ENCODE measurements at places on chromosomes 16 and 17.

- DNase-seq: no peak
Observed at GRCh38 chr17:77167472-77168306, 26.9 kb downstream of the SEC14L1 start.

DNA sequence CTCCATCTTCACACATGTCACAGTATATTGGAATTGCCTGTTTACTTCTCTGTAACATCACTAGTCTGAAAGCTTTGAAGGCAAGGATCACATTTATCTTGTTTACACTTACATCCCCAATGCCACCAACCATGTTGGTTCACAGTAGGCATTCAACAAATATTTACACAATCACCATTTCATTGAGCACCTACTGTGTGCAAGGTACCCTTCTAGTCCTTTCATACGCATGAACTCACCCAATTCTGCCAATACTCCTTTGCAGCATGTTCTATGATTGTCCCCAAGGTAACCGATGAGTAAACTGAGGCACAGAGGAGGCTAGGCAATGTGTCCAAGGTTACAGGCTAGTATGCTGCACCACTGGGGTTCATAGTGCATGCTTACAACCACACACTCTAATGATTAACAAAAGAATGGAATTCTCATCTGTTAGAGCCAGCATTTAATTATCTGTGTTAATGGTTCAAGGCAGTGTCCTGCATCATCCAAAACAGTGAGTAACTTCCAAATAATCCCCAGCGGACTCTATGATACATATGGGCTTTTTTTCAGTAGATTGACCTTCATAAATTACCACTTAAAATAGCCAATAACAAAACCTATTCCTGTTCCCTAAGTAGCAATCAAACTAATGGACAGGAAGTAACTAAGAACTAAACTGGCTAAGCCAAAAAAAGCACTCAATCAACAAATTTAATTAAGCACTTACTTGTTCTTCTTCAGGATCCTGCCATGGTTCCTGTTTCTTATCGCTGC, 364.5 kb upstream of the XYLT1 start:
- peak; percentile 56 for DNase-seq

GRCh38 chr16:27676839-27677238, 126.9 kb downstream of the KATNIP start:
- DNase-seq: peak; percentile 37

GRCh38 chr17:18025241-18025944, 13.6 kb downstream of the ATPAF2 start:
- DNase-seq: peak; percentile 17

GRCh38 chr16:86576591-86577313, 1.6 kb upstream of the FOXL1 start:
- DNase-seq: no peak

DNA sequence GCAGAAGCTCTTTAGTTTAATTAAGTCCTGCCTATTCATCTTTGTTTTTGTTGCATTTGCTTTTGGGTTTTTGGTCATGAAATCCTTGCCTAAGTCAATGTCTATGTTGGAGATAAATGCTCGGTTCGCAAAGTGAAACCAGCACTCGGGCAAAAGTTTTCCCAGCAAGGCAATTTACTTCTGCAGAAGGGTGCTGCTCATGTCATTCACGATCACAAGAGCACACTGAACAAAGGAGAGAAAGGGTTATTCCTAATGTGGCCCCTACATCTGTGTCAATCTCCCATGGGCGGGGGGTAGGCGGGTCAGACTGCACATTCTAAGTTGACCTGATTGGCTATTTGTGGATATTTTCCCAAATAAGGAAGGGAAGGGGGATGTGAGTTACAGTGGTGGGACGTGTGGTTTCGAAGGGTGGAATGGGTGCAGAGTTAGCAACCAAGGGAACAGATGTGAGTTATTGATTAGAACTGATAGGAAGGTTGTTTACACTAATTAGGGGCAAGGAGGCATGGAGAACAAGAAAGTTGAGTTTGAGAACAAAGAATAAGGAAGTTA, 23.0 kb downstream of the ATF7IP2 start:
- no peak for DNase-seq

DNA sequence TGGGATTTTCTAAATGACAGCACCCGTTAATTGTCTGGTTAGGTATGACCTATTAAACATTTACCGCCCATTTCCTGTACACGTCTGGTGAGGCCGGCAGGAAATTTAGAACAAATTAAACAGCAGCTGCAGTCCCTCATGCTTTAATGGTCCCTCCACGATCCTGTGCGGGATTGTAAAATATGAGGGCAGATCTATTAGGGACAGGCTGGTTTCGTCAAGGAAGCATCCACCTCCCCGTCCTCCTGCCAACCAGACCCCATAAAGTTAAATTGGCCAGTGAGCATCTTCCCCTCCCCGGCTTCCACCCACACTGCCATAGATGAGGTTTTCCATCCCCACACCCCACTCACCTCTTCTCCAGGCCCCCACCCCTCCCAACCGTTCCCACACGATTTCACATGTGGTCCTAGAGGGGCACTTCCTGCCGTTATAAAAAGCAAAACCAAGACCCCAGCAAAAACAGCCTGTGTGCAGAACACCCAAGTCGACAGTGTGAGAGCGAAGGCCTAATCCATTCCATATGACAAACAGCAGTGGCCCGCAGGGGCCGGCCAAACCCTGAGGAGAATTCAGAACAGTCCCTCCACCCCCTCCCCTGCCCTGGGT, 331.9 kb downstream of the FOXL1 start:
- peak; percentile 42 for DNase-seq

DNA sequence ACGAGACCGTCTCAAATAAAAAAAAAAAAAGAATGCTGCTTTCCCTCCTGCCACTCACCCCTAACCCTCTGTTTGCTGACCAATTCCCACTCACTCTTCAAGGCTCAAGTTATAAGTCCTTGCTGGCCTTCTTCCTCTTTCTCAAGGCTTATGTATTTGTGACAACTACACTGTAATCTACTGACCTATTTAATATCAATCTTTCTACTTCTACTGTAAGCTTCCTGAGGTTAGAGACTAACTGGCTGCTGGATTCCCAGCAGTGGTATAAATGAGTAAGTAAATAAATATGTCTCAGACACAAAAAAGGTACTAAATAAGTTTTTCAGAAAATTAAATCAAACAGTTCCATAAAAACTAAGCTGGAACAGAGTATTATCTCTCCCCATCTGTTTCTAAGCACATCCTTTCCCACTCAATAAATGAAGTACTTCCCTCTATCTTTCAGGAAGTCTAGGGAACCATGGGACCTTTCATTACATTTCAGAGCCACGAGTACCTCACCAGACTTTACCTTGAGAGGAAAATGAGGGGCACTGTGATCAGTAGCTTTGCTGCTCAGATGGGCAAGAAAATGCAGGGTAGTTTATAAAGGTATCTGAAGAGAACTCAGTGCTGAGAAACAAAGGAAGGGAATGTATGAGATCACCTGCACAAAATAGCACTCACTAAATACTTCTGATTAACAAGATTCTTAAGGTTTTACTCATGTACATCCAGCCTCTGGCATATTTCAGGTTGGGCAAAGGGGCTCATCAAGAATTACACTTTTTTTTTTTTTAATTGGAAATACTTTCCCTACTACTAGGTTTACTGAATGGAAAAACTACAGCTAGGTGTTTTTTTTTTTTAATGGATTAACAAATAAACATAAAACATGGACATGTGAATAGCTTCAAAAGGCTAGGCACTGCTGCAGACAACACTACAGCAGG, 10.8 kb downstream of the SSH2 start:
- peak; percentile 61 for DNase-seq

DNA sequence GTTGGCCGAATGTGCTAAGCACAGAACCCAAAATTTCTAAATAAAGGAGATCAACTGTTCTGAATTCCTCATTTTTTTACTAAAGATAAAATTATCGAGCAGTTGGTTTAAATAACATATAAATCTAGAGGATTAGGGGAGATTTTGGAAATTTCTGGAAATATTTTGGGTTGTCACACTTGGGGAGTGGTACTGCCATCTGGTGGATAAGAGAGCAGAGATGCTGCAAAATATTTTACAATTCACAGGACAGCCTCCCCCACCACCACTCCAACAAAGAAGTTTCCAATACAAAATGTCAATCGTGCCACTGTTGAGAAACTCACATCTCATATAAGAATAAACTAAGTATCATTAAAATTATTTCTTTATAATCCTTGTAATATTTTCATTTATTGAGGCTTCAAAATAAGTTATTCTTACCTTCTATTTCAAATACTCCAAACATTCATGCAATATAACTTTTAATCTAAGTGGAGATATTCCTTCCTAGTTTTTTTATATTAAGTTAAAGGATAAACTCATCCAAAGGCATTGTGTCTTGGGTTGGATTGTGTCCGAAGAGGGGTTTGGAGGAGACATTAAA, 17.0 kb upstream of the ABCA8 start:
- DNase-seq: peak; percentile 31

DNA sequence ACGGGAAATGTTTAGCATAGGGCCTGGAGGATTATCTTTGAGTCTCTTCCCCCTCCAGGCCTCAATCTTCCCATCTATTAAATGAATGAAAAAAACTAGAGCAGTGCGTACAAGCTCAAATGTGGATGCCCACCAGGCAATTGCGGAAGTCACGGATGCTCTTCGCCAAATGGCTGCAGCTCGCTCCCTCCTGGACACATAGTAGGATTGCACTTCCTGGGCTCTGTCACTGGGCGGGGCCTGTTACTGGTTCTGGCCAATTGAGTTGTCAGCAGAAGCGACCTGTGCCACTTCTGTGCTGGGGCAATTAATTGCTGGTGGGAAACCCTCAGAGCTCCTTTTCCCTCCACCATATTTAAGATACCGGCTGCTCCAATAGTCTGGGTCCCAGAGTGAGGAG, 168.2 kb upstream of the IRX6 start:
- no peak for DNase-seq

GRCh38 chr17:61856035-61856434, 7.3 kb downstream of the BRIP1 start:
- no peak for DNase-seq

- DNase-seq: no peak
Observed at GRCh38 chr16:49455181-49455990, 81.8 kb downstream of the C16orf78 start.

GRCh38 chr17:41010441-41010840, 1.5 kb upstream of the KRTAP3-1 start:
- DNase-seq: no peak

- no peak for DNase-seq
Observed at GRCh38 chr17:41959030-41959335, 7.6 kb upstream of the CNP start.

- no peak for DNase-seq
Observed at GRCh38 chr16:83964684-83965443, 3.2 kb upstream of the NECAB2 start.

- DNase-seq: no peak
Observed at GRCh38 chr16:71443714-71444113, 1.9 kb upstream of the TLE7 start.

DNA sequence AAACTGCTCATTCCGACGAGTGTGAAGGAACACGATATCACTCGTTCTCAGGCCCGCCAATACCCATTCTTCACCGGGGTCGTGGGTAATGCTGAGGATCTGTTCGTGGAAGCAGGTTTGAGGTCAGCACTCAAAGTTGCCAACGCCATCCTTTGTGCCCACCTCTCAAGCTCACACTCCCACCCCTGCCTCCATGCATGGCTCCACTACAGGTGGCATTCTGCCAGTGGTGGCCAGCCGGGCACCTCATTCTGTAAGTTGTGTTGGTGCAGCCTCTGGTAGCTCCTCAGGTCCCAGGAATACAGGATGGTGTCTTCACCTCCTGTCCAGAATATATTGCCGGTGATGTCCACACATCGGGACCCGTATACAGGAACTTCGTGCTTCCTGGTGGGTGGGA, 10.7 kb downstream of the TLE7 start:
- DNase-seq: no peak

DNA sequence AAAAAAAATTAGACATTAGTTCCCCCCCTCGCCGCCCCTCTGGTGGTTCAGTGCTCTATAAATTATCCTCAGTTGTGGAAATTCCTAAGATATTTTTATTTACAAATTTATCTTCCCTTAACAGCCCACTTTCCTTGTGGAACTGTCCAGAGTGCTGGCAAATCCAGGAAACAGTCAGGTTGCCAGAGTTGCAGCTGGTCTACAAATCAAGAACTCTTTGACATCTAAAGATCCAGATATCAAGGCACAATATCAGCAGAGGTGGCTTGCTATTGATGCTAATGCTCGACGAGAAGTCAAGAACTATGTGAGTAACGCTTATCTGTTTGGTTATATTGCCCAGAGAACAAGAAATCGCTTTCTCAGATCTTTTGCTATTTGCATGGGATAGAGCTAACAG, 2.9 kb downstream of the KPNB1 start:
- DNase-seq: peak; percentile 7

- DNase-seq: no peak
Observed at GRCh38 chr17:21288571-21289017, 4.1 kb downstream of the MAP2K3 start.

DNA sequence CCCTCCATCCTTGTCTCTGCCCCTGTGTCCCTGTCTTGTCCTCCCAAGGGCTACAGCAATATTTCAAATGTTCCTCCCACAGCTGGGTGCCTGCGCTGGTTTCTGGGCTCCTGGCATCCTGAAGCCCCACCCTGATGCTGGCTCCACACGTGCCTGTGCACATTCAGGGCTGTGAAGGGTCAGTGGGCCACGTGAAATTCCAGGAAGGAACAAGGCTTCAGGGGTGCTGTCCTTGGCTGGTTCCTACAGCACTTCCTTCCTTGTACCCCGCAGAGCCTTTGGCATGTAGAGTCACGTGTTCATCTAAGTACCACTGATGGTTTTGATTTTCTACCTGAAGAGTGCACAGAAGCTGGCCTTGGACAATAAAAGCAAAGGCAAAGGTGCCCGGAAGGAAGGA, 57.7 kb upstream of the NLK start:
- no peak for DNase-seq

DNA sequence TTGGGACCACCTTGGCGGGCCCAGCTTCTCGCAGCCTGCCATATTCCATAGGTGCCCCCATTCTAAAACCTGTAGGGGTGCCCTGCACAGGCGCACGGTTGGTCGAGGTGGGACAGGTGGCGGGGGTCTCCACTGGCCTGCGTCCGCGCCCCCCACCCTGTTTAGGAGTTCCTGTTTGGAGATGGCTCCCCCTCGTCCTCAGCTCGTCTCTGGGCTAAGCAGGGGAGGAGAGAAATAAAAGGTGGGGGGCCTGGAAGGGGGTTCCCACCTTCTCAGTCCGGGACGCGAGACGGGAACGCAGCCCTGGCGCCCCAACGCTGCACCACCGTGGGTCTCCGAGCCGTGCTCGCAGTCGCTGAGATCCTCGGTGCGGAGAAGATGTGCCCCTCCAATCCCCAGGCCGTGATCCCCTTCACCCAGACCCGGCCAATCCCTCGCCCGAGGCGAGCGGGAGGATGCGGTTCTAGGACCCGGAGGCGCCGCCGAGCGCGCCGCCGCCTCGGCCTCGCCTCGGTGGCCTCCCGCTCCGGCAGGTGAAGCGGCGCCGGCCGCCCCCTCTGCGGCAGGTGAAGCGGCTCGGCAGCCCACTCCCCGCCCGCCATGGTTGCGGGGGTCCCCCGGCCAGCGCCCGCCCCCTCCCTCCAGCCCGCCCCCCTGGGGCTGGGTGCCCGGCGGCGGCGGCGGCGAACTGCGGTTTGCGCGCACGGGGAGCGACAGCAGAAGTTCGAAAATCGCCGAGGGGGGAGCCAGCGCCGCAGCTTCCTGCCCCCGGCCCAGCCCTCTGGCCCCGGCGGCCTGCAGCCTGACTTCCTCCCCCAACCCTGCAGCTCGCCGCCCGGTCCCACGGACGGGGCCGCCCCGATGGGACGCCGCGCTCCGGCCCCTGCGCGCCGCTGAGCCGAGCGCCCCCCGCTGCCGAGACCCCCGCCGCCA, at the start of gene FMNL1:
Gene FMNL1, plus strand, starts transcription at position 805 of the 933 bp plus-strand sequence. CDS start 240 bp downstream, outside the sequence.
- DNase-seq: no peak

- no peak for DNase-seq
Observed at GRCh38 chr17:73971127-73971526, 232.4 kb upstream of the RPL38 start.

GRCh38 chr17:60602385-60602742, 2.4 kb downstream of the PPM1D start:
- DNase-seq: no peak

Data from fibroblast of skin of abdomen (primary cell).